Urinary bladder (tissue), 4 donors: ENCODE measurements at places on chromosomes 5 and 9. TPM values are rescaled to one million over a fixed set of nuclear protein-coding genes. Genes with fewer than 3 reads are reported as not detected.

GRCh38 chr9:110249603-110250002 is 6.7 kb downstream of the TXN start:
- DNase-seq: no peak

DNA sequence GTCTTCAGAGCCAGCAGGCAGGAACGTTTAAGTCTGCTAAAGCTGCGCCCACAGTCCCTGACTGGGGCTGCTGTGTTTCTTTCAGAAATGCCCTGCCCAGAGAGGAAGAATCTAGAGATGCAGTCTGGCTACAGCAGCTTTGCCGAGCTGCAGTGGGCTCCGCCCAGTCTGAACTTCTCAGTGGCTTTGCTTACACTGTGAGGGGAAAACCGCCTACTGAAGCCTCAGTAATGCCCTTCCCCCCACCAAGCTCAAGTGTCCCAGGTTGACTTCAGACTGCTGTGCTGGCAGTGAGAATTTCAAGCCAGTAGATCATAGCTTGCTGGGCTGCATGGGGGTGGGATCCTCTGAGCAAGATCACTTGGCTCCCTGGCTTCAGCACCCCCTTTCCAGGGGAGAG is 78.4 kb downstream of the SREK1 start:
- no peak for DNase-seq

GRCh38 chr5:132132138-132132537 is 58.5 kb downstream of the CSF2 start:
- DNase-seq: no peak

DNA sequence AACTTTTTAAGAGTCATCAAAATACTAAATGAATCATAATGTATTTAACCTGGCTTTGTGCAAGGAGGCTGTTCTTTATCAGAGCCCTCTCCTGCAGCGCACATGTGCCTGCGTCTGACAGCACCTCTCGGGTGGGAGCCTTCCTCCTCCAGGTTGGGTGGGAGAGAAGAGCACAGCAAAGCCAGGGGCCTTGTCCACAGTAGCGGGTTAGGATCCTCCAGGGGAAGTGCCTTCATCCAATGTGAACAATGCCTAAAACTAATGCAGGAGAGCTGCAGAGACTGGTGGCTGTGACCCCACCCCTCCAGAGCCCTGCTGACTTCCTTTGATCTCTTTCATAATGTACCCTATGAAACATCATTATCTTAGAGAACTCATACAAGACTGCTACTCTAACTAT is 10.2 kb downstream of the UBE2QL1 start:
- no peak for DNase-seq

- DNase-seq: no peak
These were observed 33.4 kb downstream of the STC2 start for GRCh38 chr5:173294673-173295320.

- no peak for DNase-seq
These were observed 45.0 kb downstream of the ROPN1L start for GRCh38 chr5:10486511-10487344.

- no peak for DNase-seq
These were observed 159.3 kb downstream of the SPATA31D1 start for GRCh38 chr9:82147798-82148425.

GRCh38 chr5:7629561-7629960 is 221.4 kb downstream of the CFAP90 start:
- no peak for DNase-seq

GARIN3 gene
- not detected for total RNA-seq

TAF11L10 gene
- total RNA-seq: not detected

ATG10 gene
- 14.5 TPM for total RNA-seq

TMOD1 gene
- total RNA-seq: 9.3 TPM

OR1Q1 gene
- total RNA-seq: not detected

RNF224 gene
- total RNA-seq: not detected
